ENCODE measurements at places on chromosomes 13 and 19.

GRCh38 chr13:32610538-32610937, 24.3 kb downstream of the PDS5B start:
- DNase-seq, result no peak

- DNase-seq, result peak; percentile 39
These were observed 6.6 kb upstream of the EID2 start for GRCh38 chr19:39546599-39546998.

- DNase-seq, result peak; percentile 54
These were observed 12.1 kb upstream of the CEACAM8 start for GRCh38 chr19:42606660-42607351.

DNA sequence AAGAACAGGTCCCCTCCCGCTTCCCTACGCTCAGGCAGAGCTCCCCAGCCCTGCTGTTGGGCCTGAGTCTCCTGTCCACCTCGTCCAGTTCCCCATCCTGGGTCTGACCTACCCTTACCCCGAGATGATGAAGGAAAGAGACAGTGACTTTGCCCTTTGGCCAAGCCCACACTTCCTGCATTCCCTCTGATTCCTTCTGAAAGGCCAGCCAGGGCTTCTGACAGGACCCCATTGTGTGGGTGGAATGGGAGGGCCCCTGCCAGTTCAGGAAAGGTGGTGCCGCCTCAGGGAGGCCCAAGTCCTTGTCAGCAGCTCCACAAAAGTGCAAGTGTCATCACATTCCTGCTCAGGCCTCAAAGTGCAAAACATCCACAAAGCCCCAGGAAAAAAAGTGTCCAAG, 177.8 kb downstream of the PAN3 start:
- no peak for DNase-seq

GRCh38 chr19:16772841-16773240, 53.2 kb downstream of the NWD1 start:
- DNase-seq, result no peak

DNA sequence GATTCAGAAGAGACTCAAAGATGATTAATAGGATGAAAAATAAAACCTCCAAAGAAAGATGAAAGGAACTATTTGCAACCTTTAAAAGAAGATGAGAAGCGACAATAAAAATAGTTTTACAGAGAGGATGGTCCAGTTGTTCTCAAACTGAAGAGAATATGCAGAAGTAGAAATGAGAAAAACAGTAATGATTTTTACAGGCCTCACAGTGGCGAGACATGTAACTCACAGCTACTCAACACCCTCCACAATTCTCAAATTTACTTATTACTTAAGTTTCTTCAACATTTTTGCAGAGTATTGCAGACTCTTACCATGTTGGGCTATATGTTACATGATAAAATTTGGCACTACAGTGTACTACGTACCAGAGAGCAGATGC, 20.8 kb downstream of the NUFIP1 start:
- no peak for DNase-seq

- DNase-seq, result no peak
These were observed 14.2 kb upstream of the TUBGCP3 start for GRCh38 chr13:112602189-112602588.

GRCh38 chr19:11435833-11436313, 438 bp downstream of the PRKCSH start:
- DNase-seq, result peak; percentile 28

- no peak for DNase-seq
These were observed 36.5 kb upstream of the TEX29 start for GRCh38 chr13:111283991-111284390.

DNA sequence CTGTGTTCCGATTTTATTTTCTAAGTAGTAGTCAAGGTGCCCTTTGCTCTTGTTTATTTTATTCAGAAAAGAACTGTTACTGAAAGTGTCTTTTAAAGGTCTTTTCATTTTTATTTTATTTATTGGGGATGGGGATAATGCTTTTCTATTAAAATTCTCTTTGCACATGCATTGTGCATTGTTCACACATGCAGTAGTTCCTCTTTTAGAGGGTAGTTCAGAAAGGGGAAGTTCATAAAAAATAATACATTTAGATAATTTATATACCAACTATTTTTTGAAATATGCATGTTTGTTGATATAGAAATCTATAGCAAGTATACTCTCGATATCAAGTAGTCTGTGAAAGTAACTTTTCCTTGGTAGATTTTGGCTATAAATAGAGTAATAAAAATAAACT, 3.5 kb downstream of the GPC5 start:
- DNase-seq, result no peak
